Fibroblast of skin of right quadriceps (primary cell): ENCODE measurements at places on chromosomes 13 and 19.

DNA sequence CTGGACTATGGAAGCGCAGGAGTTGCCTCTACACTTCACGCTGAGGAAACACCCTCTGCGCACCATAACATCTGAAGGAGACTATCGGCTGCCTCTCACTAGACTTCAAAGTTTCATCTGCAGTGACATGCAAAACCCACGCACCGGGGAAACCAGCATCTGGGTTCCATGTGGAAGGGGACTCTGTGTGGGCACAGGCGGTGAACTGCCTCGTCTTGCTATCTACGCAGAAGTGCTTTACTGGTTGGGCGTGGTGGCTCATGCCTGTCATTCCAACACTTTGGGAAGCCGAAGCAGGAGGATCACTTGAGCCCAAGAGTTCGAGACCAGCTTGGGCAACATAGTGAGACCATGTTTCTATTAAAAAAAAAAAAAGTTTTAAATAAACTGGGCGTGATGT lies 116.4 kb downstream of the STK24 start:
- peak; percentile 31 for DNase-seq

DNA sequence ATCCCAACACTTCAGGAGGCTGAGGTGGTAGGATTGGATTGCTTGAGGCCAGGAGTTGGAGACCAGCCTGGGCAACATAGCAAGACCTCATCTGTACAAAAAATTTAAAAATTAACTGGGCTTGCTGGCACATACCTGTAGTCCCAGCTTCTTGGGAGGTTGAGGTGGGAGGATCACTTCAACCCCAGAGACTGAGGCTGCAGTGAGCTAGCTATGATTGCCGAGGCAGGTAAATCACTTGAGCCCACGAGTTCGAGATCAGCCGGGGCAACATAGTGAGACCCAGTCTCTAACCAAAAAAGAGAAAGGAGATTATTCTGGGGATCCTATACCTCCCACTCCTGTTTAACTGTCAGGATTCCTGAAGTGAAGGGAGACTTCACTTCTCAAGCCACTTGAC lies 16.4 kb upstream of the GARRE1 start:
- DNase-seq = no peak

- DNase-seq = no peak
Observed at GRCh38 chr13:77239312-77239711, 87.6 kb downstream of the MYCBP2 start.

DNA sequence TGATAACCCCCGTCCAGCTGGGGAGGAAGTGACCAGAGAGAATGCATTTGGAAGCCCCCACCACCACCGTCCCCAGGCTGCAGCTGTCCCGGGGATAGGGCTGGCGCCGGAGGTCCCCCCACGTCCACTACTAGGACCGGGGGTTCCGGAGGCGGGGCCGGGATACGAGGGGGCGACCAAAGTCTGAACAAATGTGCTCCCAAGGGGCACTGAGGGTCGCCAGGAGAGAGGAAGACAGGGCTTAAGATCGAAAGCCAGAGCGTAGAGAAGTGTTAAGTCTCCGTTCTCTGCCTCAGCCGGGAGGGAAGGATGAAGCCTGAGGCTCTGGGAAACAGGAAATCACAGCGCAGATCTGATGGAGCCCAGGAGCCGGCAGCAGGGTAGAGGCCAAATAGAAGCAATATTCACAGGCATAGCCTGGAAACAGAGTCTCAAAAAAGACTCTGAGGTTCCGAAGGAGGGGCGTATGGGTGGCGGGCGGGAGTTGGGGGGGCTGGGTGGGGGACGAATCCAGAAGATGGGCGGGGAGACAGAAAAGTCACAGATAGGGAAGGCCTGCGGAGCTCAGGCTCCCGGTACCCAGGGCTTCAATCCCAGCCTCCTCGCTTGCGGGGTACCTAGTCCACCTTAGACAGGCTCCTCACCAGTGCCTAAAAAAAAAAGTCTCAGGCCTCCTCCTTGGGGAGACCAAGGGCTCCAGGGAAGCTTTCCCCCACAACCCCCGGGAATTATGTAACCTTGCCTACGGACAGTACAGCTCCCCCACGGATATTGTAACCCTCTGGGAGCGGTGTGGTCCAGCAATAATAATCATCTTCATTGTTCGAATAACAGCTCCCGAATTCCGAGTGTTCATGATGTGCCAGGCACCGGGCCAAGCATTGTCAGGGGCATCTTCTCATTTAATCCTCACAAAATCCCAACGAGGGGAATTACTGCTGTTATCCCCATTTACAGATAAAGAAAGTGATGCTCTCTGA lies 1.1 kb upstream of the ERF start:
- DNase-seq = peak; percentile 53

- DNase-seq = no peak
Observed at GRCh38 chr19:35074426-35075201, 33.1 kb downstream of the HPN start.
